ENCODE measurements at places on chromosomes 5 and 9.
A peak's percentile ranks its signal among the peaks of the same experiment; 100 is the strongest.

DNA sequence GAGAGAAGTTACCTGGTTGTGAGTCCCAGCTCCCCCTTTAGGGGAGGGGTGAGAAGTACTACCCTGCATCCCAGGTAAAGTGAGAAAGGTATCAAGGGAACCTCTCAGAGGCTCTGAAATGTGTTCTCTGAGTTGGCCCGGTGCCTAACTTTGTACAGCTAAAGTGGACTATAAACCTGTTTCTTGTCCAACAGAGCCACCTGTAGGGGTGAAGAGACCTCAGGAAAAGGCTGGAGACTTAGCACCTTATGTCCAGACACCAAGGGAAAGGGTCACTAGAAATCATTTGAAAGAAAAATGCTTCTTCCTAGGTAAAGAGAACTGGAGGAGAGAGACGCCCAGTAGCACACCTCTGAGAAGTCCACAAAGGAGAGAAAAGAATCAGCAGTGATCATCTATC is 108.3 kb upstream of the KIF2A start:
- DNase-seq: no peak

DNA sequence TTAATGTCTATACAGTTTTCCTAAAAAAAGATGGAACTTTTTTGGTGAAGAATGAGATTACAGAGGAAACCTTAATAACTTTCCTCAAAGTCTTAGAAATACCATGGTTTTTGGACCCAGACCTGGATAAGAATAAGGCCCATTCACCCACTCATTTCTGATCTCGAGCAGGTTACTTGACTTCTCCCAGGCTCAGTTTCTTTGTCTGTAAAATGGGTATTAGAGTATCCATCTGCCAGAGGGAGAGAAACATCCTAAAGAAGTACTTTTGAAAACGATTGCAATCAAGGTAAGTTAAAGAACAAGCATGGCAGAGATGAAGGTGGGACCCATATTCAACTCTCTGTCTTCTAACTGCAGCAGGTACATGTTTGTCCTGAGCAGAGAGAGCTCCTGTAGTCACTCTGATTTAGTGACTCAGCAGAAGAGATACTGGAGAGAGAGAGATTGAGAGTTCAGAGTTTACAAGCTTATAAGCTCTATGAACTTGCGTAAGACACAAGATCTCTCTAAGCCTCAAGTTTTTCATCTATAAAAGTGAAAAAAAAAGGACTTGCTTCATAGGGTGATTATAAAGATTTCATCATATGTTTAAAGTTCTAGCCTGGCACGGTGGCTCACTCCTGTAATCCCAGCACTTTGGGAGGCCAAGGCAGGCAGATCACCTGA is 379.4 kb upstream of the SGCD start:
- DNase-seq: no peak

- DNase-seq: no peak
These were observed 202.6 kb downstream of the NR3C1 start for GRCh38 chr5:143200781-143201398.

DNA sequence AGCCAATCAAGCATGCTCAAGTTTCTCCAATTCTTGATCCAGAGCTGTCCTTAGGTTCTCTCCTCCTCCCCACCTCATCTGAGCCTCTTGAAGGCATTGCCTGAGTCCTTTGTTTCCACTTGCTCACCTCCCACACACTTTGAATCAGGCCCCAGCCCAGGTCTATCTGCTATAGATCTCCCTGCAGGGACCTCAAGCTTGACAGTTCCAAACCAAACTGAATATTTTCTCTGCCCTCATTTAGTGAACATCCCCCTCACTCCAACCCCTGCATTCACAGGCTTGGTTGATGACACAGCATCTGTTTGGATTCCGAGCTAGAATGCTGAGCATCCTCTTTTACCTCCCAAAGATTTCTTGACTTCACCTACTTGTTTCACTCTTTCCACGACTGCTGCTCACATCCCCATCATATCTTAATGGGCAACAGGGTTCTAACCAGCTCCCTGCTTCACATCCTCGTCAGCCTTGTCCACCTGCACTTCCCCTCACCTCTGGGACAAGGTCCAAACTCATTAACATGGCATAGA is 474.5 kb downstream of the ZSWIM6 start:
- DNase-seq: no peak

GRCh38 chr9:94289691-94290090 is 30.6 kb downstream of the ZNF169 start:
- no peak for DNase-seq

GRCh38 chr5:149317281-149318048 is 27.8 kb upstream of the GRPEL2 start:
- DNase-seq: peak; percentile 67
